Fibroblast of skin of back (primary cell): ENCODE measurements at places on chromosomes 16 and 17.

DNA sequence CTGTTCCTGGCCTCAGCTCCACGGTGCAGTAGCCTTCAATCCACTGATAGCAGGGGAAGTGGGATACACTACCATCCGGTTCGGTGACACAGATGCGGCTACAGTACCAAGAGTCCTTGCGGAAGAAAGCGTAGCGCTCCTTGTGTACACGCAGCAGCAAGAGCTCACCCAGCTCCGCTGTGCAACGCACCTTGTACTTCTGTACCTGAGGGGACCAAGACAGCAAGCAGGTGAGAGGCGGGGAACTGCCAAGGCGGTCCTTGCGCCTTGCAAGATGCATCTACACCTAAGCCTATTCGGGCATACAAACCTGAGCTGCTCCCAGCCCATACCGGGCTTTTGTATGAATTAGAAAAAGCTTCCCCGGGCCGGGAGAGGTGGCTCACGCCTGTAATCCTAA, 1.5 kb downstream of the ALOXE3 start:
- no peak for DNase-seq

GRCh38 chr16:72068930-72069329, 5.9 kb downstream of the HPR start:
- no peak for DNase-seq

GRCh38 chr16:6692874-6693273, 639.8 kb upstream of the RBFOX1 start:
- no peak for DNase-seq

GRCh38 chr17:28703552-28704218, 8.0 kb downstream of the PROCA1 start:
- DNase-seq, result no peak
